ENCODE measurements at places on chromosomes 2 and 18.

DNA sequence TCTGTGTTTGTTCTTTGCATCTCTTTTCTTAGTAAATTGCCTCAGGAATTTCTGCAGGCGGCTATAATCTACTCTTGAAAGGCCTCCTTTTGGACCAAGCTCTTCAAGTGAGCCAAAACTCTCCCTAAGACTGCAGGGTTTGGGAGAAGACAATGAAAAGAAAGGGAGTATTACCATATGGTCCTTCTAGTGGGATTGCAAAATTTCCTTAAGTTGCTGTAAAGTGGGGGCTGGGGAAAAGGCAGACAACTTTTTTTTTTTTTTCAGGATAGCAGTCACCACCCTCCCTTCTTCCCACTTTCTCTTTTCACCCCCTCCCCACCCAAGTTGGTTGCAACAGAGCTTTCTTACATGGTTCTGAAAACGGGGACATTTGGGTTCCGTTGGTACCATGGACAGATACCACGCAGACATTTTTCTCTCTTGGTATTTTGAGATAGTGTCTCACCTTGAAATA lies 183.7 kb downstream of the FHOD3 start:
- no peak for DNase-seq

DNA sequence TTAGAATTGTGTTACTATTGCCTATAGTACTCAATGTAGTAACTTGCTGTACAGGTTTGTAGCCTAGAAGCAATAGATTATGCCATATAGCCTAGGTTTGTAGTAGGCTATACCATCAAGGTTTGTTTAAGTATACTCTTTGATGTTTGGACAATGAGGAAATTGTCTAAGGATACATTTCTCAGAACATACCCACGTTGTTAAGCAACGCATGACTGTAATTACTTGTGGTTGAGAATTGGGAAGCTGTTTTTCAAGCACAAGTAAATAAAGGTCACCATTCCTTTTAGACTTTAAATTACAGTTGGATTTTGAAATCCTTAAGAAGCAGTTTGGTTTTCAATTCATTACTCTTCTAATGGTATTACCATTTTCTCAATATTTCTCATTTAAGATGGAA lies 89.8 kb upstream of the KCNH7 start:
- DNase-seq = no peak

DNA sequence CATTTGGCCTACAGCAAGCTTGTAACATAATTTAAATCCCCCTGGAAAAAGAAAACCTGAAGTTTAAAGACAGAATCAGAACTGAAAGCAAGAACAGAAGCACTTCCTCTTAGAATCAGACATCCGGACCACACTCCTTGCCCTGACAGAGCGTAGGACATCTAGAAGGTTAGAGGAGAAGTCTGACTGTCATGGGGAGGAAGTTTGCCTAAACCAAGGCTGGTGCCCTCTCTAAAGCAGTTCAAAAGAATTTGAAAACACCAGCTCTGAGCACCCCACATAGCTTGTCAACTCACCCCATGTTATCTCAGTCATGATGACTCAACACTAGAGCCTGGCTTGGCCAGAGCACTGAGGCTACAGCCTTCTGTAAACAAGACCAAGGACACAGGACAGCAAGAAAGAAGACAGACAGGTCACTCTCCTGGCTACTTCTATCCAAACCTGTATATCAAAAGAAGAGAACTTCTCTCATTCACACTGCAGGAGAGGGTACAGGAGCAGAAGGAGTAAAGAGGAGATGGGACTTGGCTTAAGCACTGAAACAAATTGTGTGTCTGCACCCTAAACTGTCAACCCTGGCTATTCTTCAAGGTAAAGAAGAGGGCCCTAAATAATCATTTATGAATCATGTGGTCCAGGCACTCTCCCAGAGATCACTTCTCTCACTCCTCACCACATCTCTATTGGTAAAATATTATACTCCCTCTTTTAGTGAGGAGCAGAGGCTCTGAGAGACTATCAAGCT lies 198.6 kb downstream of the MEMO1 start:
- no peak for DNase-seq

GRCh38 chr18:51006061-51006818 lies 23.8 kb upstream of the SMAD4 start:
- DNase-seq = no peak

DNA sequence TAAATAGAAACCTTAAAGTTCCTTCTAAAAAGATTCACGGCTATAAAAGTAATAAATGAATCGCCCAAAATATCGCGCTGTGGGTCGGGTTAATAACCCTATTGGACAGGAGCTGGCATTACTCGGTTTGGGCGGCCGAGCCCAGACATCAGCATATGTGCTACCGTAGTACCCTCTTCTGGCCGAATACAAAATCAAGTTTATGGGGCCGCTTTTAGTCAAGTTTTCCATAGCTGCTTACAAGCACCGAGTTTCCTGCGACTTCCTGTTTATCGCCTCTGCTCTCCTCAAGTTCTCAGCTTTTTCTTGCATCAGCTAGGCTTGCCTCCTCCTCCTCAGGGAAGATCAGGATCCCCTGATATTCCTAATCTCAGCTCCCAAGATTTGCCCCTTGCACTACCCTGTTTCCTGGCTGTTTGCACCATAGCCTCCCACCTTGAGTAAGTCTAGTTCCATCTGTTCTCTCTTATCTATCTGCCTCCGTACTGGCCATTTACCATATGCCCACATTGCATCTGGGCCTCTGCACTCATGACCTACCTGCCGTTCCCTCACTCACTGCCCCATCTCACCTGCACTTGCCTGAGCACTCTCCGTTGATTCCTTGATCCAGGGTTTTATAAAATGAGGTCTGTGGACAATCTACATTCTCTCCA lies 56.1 kb downstream of the SLC35F5 start:
- DNase-seq = peak; percentile 8

DNA sequence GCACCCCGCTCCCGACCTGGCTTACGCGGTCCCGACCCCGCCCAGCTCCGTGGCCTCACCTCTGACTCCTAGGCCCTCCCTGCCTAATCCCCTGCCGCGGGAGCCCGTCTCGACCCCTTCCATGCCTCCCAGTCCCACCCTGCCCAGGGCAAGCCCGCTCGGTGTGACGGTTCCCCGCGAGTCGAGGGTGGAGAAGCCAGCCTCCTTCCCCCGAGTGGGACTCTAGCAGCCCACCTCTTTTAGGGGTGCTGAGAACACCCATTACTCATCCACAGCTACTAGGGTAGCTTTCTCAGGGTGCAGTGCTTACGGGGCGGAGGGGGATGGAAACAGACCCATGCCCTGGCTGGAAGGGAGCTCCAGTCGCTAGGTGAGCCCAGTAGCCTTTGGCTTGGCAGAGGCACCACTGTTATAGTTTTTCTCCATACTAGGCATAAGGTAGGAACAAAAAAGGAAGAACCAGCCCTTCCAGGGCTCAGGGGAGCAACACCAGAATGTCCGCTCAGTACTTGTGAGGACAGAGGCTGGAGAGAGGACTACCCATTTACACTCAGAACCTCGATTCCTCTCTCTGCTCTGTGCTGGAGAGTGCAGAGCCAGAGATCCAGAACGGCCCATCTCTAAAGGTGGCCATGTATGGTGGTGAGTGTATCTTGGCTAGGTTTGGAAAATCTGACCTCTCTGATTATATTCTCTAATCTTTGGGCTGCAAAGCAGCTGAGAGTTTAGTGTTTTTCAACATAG lies 606 bp downstream of the AGBL5 start:
- no peak for DNase-seq

GRCh38 chr2:239392072-239392357 lies 8.8 kb downstream of the HDAC4 start:
- DNase-seq = no peak

DNA sequence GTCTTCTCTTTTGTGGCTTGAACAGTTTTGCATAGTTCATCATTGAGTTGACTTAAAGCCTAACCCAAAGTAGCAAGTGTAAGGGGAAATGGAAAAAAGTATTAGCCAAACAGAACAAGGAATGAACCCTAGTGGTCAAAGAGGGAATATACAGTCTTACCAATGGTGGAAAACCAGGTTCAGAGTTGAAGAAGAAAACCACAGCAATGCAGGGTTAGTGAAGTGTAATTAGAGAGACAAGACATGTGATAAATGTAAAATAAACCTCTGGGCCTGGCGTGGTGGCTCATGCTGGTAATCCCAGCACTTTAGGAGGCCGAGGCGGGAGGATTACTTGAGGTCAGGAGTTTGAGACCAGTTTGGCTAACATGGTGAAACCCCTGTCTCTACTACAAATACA lies 2.4 kb downstream of the TTN start:
- no peak for DNase-seq

GRCh38 chr2:199596549-199596948 lies 138.8 kb upstream of the SATB2 start:
- no peak for DNase-seq

DNA sequence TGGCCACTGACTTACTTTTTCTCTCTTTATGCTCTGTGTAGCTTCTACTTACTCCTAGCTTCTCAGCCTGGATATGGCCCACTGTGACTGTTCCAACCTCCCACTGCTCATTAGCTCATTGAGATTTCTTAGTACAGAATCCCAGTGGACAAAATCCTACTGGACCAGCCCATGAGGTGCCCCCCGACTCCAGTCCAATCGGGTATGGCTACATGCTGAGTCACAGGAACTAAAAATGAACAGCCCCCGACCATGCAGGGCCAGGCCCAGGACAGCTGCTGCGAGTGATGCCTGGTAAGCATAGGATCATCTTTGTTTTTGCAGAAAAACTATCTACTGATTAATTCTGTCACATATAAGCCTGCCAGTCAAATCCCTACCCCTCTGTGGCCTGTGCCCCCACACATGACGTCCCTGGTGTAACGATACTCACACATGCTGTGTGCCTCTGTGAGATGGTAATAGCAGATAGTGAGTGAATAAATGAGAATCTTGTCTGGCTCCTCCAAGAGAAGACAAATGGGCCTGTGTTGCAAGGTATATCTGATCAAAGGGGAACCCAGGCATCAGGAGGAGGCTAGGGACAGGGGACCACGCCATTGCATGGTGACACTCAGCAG lies 85.9 kb upstream of the KLF7 start:
- DNase-seq = no peak

- no peak for DNase-seq
These were observed 51.3 kb downstream of the ZAP70 start for GRCh38 chr2:97764559-97765263.

GRCh38 chr2:9191041-9191481 lies 15.6 kb upstream of the ASAP2 start:
- no peak for DNase-seq

DNA sequence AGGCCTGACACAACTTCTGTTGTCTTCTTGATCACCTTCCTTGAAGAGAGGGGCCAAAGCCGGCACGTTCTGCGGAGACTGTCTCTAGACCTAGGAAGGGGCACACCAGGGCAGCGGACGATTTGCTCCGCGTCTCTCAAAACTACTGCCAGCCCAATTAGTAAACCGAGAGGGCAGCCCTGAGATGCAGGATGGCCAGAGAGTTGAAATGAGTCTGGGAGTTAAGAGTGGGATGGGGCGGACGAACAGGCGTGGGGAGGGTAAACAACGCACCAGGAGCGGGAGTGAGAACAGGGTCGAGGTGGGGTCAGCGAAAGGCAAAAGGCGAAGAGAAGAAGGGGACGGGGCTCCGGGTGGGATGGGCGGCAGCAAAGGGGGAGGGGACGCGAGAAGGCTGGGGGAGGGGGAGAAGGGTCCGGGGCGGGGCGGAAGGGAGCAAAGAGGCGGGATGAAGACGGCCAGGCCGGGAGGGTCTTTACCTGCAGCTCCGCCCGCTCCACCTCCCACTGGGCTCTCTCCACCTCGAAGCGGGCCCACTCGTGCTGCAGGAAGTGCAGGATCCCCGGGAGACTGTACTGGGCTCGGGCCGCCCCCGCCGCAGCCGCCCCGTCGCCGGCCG lies 476 bp downstream of the STRN start:
- DNase-seq = no peak

DNA sequence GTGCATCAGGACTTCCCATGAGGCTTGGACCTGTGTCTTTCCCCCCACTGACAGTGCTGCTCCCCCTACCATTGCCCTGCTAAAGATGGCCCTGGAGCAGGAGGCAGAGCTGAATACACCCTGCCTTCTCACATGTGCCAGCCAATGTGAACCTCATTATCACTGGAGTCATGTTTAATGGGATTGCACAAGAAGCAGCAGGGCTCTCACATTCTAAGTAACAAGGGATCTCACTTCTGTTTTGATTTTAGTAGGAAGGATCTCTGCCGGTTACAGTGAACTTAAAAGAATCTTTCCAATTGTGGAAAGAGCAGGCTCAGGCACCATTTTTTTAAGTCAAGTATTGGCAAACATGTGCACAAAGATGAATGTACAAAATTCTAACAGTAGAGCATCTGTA lies 322.1 kb upstream of the MEX3C start:
- no peak for DNase-seq

DNA sequence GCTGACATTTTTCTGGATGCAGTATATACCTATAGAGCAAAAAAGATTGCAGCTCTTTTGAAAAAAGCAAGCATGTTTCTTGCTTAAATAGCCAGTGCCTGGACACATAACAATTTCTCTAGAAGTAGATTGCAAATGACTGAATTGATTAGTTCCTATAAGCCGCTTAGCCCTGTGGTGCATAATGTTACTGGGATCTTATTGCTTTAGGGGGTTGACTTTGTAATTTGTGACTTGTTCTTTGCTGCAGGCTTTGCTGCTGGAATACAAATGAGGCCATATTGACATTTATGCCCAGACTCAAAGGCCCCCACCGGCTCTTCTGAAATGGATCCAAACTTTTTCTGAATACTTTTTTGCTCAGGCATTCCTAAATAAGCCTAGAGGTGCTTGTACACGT lies 182.6 kb downstream of the SH3BP4 start:
- DNase-seq = no peak

DNA sequence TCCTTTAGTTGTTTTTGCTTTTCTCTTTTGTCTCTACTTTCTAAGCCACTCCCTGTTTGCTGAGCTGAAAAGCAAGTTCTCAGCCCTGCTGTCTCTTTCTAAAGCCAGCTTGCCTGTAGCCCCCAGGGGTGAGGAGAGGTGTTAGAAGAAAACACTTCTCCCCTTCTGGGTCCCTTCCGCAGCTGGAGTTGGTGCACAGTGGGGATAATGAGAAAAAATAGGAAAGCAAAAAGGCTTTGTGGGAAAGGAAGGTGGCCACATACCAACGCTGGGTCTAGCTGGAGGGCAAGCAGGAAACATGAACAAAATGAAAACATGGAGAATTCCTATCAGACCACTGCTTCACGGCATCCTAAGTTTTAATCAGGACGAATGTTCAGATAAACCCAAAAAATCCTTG lies 15.5 kb upstream of the SLC20A1 start:
- no peak for DNase-seq
